ENCODE measurements at places on chromosomes 3 and 15. TPM values are rescaled to one million over a fixed set of nuclear protein-coding genes. Genes with fewer than 3 reads are reported as not detected.

Gene BTLA
- 18.0 TPM for total RNA-seq

Gene CPNE4
- 2.8 TPM for total RNA-seq

Gene LRRC15
- total RNA-seq, result 0.20 TPM

Gene ZNF501
- 5.0 TPM for total RNA-seq

Gene SLC28A1
- total RNA-seq, result not detected

Gene AMIGO3
- total RNA-seq, result not detected

Gene MEGF11
- total RNA-seq, result 0.32 TPM

Measured in spleen (tissue), 13 donors.